Right ventricle myocardium inferior (tissue), 1 donor: ENCODE measurements at places on chromosomes 7 and 10.
A peak's percentile ranks its signal among the peaks of the same experiment; 100 is the strongest.

- no peak for DNase-seq
These were observed 2.4 kb downstream of the AMPH start for GRCh38 chr7:38628630-38629385.

GRCh38 chr10:46029461-46030030 lies 877 bp downstream of the NCOA4 start:
- no peak for DNase-seq

GRCh38 chr7:127761196-127761595 lies 109.2 kb downstream of the SND1 start:
- DNase-seq: no peak

DNA sequence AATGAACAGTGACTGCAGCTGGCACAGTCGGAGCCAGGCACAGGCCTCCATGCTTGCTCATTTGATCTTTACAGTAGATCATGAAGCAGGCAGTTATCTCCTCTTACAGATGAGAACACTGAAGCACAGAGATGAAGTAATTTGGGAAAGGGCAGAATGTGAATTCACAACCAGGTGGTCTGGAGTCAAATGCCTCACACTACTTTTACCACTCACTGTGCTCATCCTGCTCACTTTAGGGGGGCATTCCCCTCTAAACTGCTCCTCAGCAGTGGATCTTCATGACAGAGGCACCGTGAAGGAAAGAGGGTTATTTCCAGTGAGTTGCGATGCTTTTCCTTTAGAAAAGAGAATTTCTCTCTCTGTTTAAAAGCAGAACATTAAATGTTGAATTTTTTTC lies 15.1 kb downstream of the SNX10 start:
- DNase-seq: no peak

- DNase-seq: no peak
These were observed 343.4 kb downstream of the PRPF18 start for GRCh38 chr10:13930120-13930519.

- no peak for DNase-seq
These were observed 300.0 kb upstream of the SP8 start for GRCh38 chr7:21086688-21087087.

GRCh38 chr10:133087679-133088178 lies at the start of gene ADGRA1:
TSS of gene ADGRA1 (plus strand) at chr10:133087924. CDS start at chr10:133088910, 986 bp downstream.
- DNase-seq: no peak

DNA sequence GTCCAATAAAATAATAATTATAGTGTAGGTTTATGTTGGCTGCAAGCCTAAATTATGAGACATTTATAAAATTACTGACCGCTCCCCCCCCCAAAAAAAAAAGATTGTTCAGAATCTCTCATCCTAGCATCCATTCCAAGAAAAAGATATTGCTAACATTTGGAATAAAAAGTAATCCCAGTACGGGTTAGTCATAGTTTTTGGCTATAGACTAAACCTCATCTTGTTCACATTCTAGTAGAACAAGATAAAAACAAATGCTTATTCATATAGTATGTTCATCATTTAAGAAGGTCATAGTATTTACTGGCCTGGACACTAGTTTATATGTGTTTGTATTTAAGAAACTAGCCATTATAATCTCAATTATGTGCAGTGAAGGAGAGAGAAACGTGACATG lies 44.0 kb downstream of the ADK start:
- DNase-seq: no peak

- DNase-seq: no peak
These were observed 3.5 kb downstream of the NRF1 start for GRCh38 chr7:129615018-129615417.

DNA sequence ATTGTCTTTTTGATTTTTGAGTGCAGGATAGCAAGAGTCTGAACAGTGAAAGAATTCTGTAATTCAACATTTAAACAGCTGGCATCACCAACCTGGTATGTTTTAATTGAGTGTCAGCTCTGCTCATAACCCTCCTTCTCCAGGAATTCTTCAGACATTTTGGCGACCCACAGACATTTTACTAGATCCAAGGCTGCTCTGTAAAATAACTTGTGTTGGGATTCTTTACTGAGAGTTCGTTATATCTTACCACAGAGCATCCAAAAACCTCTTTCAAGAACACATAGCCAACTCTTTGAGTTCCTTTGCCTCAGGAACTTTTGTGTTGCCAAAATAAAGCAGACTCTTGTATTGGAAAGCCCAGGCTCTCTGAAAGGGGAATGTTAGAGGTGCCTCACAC lies 27.7 kb upstream of the SORCS3 start:
- DNase-seq: no peak

GRCh38 chr7:142557971-142558582 lies 191.2 kb upstream of the PRSS1 start:
- no peak for DNase-seq

GRCh38 chr10:52746169-52746568 lies 26.4 kb downstream of the MBL2 start:
- DNase-seq: no peak

DNA sequence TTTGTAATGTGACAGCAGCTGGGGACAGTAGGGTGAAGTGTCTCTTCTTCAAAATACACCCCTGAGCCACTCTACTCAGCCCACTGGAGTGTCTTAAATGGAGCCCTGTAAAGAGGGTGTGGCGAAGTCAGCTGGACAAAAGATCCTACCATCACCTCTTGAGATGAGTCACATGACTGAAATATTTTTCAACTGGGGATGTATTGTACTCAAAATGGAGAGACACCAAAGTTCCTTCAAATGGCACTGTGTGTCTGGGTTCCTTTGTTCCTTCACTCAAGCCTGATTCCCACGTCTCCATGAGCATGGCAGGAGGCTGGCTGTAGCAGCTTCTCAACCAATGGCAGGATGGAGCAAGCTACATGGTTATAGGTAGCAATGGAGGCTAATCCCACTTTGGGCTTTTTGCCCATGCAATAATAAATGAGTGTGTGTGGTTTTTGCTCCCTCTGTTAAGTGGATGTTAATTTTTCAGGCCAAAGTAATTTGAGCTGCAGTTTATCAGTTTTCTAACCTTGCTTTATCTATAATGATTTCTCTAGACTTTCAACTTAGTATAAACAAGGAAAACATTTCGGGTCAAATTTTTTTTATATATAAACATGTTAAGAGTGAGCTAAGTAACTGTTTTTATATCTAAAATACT lies 68.2 kb downstream of the CLEC2L start:
- DNase-seq: no peak

- no peak for DNase-seq
These were observed 185.2 kb downstream of the AVL9 start for GRCh38 chr7:32680259-32681173.

- no peak for DNase-seq
These were observed 9.5 kb downstream of the SEMA3D start for GRCh38 chr7:85177316-85177715.

- DNase-seq: no peak
These were observed 161.6 kb downstream of the PRKG1 start for GRCh38 chr10:51235865-51236264.

DNA sequence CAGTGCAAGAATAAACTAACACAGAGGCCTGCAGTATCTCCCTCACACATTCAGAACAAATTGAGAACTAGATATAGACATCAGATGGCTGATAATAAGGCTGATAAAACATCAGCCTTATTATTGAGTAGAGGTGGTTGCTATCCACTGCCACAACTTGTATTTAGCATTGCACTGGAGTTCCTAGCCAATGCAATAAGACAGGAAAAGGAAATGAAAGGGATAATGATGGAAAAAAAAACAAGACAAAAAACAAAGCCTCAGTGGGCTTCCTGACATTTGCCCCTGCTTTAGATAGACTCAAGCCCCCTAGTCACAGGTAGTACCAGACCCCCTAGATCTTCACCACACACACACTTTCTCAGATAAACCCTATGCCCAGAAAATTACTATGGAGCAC lies 33.2 kb upstream of the ELN start:
- no peak for DNase-seq

- DNase-seq: no peak
These were observed 21.7 kb downstream of the ZNF316 start for GRCh38 chr7:6658618-6659345.

GRCh38 chr10:77368006-77368405 lies 269.6 kb downstream of the KCNMA1 start:
- no peak for DNase-seq

- no peak for DNase-seq
These were observed 67.0 kb downstream of the EXOC4 start for GRCh38 chr7:133319842-133320241.

GRCh38 chr10:45424668-45425404 lies 50.8 kb downstream of the ALOX5 start:
- no peak for DNase-seq

DNA sequence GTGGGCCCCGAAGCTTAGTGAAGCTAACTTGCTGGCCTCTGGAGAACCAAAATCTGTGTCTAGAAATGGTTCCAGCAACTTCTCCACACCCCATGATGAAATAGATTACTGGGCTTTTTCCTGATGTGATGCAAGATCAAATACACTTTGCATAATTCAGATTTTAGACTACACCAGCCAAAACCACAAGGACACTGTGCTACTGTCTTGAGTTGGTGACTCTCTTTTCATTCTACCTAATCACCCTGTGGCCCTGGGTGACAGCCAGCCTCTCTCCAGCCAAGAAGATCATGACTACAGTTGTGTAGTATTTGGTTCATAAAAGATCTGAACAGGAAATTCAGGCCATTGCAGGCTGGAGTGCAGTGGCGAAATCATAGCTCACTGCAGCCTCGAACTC lies 22.2 kb downstream of the AZGP1 start:
- no peak for DNase-seq

GRCh38 chr10:60853107-60853506 lies 74.8 kb downstream of the CDK1 start:
- DNase-seq: no peak

- no peak for DNase-seq
These were observed 149.8 kb upstream of the HDAC9 start for GRCh38 chr7:18345641-18346234.

GRCh38 chr10:68231817-68232251 lies at the start of gene ATOH7:
TSS of gene ATOH7 (minus strand) at chr10:68232113. CDS start at chr10:68231677, 436 bp downstream.
- DNase-seq: no peak

DNA sequence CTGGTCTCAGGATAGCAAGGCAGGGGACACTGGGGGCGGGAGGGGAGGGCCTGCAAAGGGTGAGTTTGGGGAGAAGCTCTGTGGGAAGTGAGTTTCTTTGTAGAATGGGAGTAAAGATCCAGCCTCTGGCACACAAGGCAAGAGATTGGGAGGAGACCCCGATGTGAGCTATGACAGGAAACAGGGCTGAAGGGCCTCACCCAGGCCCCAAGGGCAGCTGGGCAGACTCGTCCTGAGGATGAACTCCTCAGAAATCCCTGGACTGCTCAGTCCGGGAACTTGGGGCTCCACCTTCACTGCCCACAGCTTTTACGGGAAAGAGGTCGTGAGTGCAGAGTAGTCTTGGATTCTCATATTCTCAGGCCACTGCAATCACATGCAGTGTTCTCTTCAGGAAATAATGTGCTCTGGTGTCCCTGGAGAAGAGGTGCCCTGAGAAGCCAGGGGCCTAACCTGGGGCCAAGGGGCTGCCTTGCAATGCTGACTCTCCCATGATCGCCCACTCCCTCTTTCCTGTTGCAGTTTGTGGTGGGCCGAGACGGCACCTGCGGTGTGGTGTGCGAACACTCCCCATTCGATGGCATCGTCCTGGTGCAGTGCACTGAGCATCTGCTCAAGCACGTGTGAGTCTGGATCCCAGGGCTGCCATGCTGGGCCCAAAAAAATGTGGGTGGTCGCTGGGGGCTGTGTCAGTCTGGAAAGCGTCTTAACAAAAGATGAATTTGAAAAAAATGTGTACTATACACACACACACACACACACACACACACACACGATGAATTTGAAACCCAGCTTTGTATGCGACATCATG lies 31.3 kb upstream of the C10orf53 start:
- DNase-seq: no peak

GRCh38 chr7:16021851-16022250 lies 335.4 kb upstream of the MEOX2 start:
- DNase-seq: no peak

DNA sequence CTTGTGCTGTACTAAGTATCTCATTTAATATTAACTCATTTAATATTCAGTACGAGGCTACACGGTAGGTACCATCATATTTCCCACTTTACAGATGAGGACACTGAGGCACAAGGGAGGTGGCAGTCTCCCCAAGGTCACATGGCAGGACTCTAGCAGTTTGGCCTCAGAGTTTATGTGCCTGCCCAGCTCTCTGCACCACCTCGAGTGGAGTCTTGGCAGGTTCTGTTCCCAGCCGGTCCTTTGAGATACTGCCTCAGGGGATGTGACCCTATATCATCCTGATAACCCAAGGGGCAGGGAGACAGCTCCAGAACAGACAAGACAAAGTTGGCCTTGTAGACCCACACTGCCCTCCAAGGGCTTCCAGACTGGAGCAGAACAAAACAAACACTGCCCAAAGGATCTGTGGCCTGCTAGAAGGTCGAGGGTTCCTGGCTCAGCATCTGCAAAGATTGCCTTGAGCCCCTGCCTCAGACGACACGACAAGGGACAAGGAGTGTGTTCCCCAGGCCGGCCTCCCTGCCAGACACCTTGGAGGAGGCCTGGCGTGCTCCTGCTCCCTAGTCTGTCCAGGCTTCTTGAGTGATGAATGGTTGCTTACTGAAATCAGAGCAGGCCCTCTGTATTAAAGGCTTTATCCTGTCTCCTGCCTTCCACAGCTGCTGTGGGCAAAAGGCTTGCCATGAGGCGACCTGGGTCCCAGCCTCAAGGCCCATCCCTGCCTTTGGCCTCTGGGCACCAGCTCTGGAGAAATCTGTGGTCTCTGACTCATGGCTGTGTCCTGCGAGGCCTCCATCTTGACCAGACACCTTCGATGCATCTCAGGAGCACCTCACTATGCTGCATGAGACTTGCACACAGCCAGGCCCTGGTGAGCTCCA lies 3.9 kb upstream of the PWWP2B start:
- peak; percentile 13 for DNase-seq

- no peak for DNase-seq
These were observed 5.0 kb upstream of the GDF2 start for GRCh38 chr10:47317251-47317650.

- DNase-seq: no peak
These were observed 21.4 kb downstream of the CREB5 start for GRCh38 chr7:28433699-28434219.

GRCh38 chr7:132825222-132825621 lies 249.0 kb upstream of the PLXNA4 start:
- DNase-seq: no peak

DNA sequence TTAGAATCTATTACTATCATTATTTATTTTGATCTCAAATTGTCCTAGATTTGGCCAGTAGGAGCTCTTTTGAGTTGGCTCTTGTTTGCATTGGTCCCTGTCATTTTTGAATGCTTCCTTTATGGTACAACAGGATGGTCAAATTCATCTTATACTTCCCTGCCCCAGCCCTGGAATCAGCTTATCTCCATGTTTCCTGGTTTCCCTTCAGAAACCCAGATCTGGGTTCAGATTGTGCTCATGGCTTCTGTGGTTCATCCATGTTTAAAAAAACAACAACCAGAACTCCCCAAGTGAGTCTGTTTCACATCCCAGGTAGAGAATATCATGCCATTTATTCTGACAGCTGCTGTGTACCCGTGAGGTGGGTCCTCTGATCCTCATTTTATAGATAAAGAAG lies 10.6 kb downstream of the ZFYVE27 start:
- DNase-seq: no peak

GRCh38 chr7:158407581-158408317 lies 179.9 kb downstream of the PTPRN2 start:
- DNase-seq: no peak
